Stimulated activated CD8-positive, alpha-beta memory T cell treated with anti-CD3 and anti-CD28 coated beads, Interleukin-4, amount 100 ng/mL, for 1 hour (primary cell): ENCODE measurements at places on chromosomes 13 and 19.

- DNase-seq = no peak
Measured at GRCh38 chr13:112172641-112173251, 105.8 kb downstream of the SOX1 start.

- no peak for DNase-seq
Measured at GRCh38 chr13:79874396-79875360, 393.7 kb downstream of the NDFIP2 start.

GRCh38 chr19:9406798-9407352 lies 28.5 kb downstream of the ZNF266 start:
- peak; percentile 6 for DNase-seq

GRCh38 chr13:72774019-72774418 lies 7.7 kb downstream of the DIS3 start:
- no peak for DNase-seq

DNA sequence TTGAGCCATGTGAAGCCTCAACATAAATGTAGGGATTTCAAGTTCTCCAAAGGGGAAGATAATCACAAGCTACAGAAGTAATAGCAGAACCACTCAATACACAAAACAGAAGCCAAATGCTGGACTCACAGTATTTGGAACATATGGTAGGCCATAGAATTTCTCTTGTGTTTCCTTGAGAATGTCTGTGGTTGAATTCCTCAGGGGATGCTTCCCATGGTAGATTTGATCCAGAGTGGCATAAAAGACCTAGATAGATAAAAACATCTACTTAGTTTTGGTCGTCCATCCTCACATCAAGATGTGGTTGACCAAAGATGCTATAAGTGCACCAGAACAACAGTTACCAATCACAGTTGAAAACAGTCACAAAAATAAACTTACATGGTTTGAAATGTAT lies 83.4 kb downstream of the MIPEP start:
- no peak for DNase-seq

- no peak for DNase-seq
Measured at GRCh38 chr19:34226036-34226435, 28.3 kb upstream of the GARRE1 start.

DNA sequence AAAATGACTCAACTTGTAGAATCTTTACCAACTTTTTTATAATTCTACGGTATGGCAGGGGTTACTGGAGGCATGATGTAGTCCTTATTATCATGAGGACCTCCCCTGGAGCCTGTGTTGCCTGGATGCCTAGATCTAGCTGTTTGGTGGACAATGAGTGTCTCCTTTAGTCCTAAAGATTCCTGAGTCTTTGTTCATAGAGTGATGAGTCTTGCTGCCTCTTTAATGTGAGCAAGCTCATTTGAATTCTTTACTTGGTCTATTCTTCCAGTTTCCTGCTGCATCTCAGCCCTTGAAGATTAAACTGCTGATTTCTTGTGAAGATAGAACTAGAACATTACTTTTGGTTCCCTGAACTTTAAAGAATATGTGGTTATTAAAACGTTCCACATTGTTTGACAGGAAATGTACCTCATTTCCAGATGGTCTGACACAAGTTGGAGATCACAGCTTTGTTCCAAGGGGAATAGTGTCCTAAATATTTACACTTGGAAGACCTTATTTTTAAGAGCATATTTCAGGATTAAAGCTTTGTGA lies 51.9 kb downstream of the SLAIN1 start:
- no peak for DNase-seq

DNA sequence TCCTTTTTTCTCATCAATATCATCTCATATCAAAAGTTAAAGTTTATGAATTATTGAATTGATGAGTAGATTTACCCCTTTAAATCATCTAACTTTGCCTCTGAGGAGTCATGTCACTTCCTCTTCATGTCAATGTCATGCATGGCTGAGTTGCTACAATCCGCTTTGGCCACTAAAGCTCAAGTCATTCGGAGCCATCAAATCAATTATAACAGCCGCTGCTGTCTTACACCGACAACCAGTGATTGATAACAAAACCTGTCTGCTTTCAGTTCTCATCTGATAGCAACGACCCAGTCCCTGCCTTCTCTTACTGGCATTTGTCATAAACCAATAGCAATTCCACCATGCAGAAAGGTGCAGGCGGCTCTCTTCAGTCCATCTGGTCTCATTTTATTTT lies 429.3 kb downstream of the DIAPH3 start:
- DNase-seq = no peak

GRCh38 chr13:96052656-96053002 lies 572 bp downstream of the UGGT2 start:
- no peak for DNase-seq

- no peak for DNase-seq
Measured at GRCh38 chr13:73119612-73120011, 60.8 kb downstream of the KLF5 start.
